ENCODE measurements at places on chromosomes 7 and 10.

- no peak for DNase-seq
These were observed 521.5 kb downstream of the KIF20B start for GRCh38 chr10:90222939-90223338.

DNA sequence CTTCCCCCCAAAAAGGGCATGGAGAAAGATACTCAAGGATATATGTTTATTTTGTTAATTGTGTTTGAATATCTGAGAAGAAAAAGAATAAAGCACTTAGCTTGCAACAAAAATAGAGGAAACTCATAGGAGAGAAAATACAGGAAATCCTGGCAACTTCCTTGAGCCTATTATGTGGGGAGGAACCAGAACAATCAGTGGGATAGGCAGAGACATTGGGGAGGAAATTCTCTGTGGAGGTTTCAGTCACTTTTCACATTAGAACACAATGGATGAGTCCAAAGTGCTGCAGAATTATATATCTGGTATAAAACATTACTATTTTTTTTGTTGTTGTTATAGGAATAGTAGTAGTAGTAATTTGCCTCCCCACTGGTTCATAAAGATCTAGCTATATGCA, 240.1 kb downstream of the THSD7A start:
- DNase-seq = no peak

DNA sequence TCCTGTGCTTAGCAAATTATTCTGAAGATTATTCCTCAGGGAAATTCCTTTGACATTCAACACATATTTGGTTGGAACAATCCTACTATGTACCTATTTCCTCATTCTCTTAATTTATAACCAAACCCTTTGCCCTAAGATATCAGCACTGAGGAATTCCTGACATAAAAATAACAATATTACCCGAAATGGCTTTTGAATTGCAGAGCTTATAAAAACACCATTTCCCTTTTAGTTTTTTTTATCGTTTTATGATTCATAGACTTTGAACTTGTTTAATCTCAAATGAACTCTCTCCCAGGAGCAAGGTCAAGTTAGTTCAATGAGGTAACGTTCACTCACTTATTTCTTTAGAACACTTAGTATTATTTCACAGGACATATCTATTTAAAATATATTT, 7.7 kb upstream of the ABCB1 start:
- no peak for DNase-seq

- DNase-seq = no peak
These were observed 79.3 kb upstream of the IL6 start for GRCh38 chr7:22647451-22648257.

DNA sequence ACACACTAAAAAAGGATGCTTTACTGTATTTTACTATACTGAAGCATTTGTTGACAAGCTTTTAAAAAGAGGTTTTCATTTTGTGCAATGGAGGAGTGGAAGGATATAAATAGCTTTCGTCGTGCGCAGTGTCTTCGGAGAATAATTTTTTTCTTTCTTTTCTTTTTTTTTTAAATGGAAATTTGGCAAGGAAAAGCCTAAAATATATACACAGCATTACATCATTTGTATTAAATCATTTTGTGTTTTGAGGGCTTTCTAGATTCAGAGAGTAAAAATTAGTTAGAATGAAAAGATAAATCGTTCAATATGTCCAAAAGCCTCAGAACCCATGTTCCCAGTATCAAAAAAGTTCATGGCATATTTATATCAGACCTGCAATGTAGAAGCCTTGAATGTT, 150.2 kb upstream of the FERD3L start:
- no peak for DNase-seq

DNA sequence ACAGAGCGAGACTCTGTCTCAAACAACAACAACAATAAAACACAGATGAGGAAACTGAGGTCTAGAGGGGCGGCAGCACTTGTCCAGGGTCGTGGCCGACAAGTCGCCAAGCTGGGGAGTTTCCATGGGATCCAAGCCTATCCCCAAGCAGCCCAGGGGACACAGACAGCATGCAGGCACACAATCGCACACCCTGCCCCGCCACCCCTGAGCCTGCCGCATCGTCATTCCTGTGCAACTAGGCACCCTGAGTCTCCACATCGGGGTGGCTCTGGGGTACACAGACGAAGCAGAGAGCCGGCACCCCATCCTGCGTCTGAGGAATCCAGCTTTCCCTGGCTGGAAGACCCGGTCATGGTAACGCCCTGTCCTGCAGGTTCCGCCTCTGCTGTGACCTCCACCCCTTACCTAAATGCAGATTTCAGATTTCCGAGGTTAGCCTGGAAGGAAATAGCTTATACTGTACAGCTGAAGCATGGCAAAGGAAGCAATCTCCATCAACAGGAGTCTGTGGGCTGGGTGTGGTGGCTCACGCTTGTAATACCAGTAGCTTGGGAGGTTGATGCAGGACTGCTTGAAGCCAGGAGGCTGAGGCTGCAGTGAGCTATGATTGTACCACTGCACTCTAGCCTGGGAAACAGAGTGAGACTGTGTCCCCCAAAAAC, 136.1 kb upstream of the TNRC18 start:
- no peak for DNase-seq

DNA sequence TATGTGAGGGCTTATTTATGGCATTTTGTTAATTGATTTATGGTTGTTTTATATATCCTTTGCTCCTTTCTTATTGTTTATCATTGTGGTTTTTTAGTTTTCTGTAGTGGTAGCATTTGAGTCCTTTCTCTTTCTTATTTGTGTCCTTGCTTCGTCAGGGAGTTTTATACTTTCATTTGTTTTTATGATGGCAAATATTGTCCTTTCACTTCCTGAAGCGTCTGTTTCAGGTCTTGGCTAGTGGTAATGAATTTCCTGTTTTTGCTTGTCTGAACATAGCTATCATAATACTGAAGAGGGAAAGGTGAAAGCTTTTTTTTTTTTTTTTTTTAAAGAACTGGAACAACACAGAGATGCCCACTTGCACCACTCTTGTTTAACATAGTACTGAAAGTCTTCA, 228.2 kb downstream of the ATRNL1 start:
- no peak for DNase-seq

DNA sequence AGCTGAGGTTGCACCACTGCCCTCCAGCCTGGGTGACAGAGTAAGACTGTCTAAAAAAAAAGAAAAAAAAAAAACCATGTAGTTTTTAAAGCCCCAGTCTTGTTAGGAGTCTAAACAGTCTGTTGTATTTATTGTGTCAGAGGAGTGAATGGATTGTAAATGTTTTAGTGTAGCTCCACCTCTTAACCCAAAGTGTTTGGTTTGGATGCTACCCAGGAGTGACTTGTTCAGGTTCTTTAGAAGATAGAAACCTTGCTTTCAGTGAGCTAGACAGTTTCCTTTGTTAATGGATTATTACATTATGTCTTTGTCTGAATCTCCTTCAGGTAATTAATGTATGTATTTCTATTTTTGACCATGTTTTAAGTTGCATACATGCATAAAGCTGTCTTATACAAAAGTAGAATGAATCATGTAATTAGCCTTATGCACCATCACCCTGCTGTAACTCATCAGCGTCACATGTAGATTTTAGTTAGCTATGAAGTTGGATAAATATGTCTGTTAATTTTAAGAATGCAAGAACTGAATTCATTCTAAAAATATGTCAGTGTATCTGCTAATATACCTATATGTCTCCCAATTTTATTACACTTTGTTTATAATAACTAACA, 97.7 kb downstream of the TAF3 start:
- no peak for DNase-seq

DNA sequence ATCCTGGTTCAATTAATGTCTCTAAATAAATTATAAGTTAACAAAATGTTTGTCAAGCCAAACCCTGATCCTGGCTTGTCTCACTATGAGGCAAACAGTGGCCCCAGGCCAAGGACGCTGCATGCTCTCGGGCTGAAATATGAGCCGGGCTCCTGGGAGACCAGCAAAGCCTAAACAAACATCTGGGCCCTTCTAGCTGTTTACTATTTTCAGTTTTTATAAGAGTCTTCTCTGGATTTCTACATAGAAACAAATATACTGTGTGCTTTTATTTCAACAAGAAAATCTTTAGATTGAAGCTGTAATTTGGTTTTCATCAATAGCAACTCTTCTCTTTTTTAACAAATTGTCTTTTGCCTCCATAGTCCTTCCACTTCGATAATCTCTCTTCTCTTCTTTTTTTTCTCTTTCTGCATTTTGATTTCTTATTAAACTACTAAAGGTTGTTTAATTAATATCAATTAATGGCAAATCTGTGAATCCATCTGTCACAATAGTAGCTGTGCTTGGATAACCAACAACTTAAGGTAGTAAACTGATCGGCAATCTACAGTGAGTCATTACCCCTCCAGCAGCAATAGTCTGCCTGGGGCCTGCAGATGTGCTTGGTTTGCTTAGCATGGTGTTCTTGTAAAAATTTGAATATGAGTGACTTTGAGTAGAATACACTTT, 83.3 kb upstream of the DNAJC1 start:
- DNase-seq = no peak

- DNase-seq = no peak
These were observed 113.3 kb downstream of the FANK1 start for GRCh38 chr10:126009650-126010049.

GRCh38 chr10:121833387-121833786, 94.4 kb downstream of the ATE1 start:
- no peak for DNase-seq

- no peak for DNase-seq
These were observed 15.2 kb downstream of the GPR85 start for GRCh38 chr7:113071465-113071864.

DNA sequence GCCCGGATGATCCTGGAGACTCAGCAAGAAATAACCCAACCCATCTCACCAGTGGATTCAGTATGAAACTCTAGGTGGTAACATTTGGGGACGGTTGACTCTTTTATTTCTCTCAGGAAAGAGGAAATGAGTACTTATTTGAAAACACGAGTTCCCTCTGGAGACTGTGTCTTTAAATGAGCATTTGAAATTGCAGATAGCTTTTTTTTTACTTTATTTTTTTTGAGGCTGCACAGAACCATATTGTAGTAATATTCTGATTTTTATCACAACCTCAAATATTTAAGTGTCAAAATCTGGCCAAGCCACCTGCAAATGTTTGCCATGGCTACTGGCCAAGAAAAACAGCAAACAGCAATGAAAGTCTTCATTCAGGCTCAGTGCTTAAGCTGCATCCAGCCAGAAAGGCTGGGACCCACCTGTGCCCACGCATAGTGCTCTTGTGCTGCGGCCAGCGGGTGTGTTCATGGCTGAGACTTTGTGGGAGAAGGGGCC, 160.8 kb downstream of the CREB5 start:
- no peak for DNase-seq

- no peak for DNase-seq
These were observed 42.1 kb upstream of the IKZF1 start for GRCh38 chr7:50262446-50262845.

- no peak for DNase-seq
These were observed 95.4 kb downstream of the IDE start for GRCh38 chr10:92478536-92478935.

DNA sequence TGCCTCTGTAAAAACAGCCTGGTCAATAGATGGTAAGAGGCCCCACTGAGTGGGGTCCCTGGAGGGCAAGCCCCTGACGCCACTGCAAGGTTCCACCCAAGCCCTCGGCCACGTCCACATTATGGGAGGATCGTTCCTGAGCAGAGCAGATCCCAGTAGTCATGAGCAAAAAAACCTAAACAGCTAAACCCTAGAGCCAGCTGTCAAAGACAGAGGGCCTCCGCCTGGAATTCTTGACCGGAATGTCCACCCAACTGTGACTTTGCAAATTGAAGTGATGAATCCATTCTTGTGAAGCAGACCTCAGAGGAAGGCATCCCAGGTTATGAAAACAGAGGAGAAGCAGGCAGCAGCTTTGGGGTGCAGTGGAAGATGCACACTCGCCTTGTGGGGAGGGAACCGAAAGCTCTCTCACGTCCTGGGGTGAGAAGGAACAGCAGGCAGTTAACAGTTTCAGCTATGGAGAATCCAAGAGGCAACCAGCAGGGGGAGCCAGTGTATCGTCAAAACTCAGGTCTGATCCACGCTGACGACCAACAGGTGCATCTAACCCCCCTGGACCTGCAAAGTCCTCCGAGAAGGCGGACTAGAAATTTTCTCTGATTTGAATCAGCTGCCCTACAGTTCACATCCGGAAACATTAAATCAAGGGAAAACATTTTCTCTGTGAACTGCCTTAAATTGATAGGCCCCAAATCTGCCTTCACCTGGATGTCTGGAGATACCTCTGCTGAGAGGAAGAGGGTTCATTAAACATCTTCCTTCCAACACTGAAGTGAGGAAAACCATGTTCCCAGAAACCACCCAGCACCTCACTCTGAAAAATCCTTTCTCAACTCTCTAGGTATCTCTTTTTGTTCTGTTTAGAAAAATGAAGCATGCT, 139.1 kb upstream of the PFKP start:
- no peak for DNase-seq

DNA sequence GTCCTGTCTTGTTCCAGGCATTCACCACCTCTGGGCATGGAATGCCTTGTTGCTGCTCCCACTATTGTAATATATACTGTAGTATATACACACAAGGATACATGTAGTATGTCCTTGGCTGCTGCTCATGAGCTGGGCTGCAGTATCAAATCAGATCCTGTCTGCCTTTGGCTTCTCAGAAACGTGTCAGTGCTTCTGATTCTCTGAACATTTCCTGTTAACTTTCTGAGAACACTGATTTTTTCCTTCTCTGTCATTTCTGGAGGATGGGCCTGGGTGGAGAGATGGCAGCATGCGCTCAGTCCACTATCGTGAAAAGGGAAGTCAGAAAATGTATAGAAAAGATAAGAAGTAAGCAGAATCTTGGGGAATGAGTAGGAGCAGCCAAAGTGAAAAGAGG, 12.2 kb downstream of the SFTPA2 start:
- no peak for DNase-seq

Data from stimulated activated CD8-positive, alpha-beta memory T cell treated with anti-CD3 and anti-CD28 coated beads, Interleukin-12 subunit alpha, Interleukin-12 subunit beta, amount 100 ng/mL, for 4 hours (primary cell).